Endothelial cell (in vitro differentiated cells): ENCODE measurements at places on chromosomes 6 and 20. TPM values are rescaled to one million over a fixed set of nuclear protein-coding genes. Genes with fewer than 3 reads are reported as not detected.

OTOR gene
- total RNA-seq = 4.5 TPM

ZBTB12 gene
- total RNA-seq = 9.0 TPM

VWA7 gene
- 0.74 TPM for total RNA-seq

ARG1 gene
- total RNA-seq = not detected

RIPPLY2 gene
- not detected for total RNA-seq

GRCh38 chr20:62535964-62536363 lies 60.2 kb upstream of the GATA5 start:
- H3K4me3 ChIP-seq = no peak overlapping the region
- H3K27me3 ChIP-seq = peaks cover 7% of the 10 kb centered on the region
- no peaks in the 10 kb centered on the region for H3K36me3 ChIP-seq
- no peak for DNase-seq
- H3K4me1 ChIP-seq = no peaks in the 10 kb centered on the region
- H3K27ac ChIP-seq = no peak overlapping the region

- H3K36me3 ChIP-seq = no peaks in the 10 kb centered on the region
- peaks cover 8% of the 10 kb centered on the region for H3K4me1 ChIP-seq
- no peak for DNase-seq
These were observed 153.3 kb upstream of the ENPP5 start for GRCh38 chr6:46323966-46324622.

DNA sequence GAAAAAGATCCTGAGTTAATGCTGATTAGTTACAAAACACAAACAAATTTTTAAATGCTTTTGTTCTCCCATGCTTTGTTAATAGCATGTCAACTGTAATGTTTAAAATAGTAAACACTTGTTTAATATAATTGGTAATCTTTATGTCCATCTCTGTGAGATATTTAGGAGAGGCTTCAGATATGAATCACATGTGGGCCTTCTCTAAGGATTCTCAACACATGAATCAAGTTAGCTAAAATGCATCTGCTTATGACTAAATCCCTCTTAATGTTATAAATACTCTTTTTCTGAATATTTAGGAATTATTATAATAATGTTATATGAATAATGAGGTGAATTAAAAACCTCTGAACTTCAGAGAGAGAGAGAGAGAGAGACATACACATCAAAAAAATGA lies 345.9 kb upstream of the MANEA start:
- H3K4me1 ChIP-seq = no peaks in the 10 kb centered on the region
- H3K36me3 ChIP-seq = no peaks in the 10 kb centered on the region
- H3K27me3 ChIP-seq = no peaks in the 10 kb centered on the region
- H3K27ac ChIP-seq = no peak overlapping the region

DNA sequence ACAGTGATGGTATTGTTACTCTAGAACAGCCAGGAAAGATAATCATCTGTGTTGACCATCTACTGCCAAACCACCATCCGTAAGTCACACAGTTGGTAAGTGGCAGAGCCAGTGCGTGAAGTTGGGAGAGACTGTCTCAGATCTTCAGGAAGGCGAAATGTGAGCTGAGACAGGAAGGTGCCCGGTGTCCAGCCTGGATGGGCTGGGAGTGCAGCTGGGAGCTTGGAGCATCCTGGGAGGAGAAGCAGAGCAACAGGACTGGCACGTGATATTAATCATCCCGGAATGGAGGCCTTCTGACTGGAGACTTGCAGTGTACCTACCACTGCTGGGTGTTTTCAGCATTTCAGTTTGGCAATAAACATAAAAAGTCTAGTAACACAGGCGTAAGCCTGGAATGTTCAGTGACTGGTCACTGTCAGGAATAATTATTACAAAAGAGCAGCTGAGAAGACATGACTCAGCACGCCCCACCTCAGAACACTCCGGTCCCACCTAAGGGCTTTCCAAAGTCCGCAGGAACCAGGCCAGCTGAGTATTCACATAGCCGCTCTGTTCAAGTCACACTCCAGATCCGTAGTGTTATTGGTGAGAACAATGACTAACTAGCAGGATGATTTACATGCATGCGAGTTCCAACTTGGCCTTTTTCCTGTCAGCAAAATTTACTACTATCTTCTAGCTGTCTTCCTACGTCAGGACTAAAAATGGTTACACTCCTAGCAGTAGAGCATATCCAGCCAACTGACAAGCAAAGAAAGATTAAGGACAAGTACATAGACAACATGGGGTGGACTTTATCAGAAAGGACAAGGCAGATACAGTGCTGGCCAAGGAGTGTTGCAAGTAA lies 45.1 kb upstream of the PNRC1 start:
- no peak overlapping the region for H3K4me3 ChIP-seq
- DNase-seq = no peak
- no peak overlapping the region for H3K27ac ChIP-seq
- peaks cover 8% of the 10 kb centered on the region for H3K4me1 ChIP-seq
- peaks cover 6% of the 10 kb centered on the region for H3K36me3 ChIP-seq
- peaks cover 3% of the 10 kb centered on the region for H3K27me3 ChIP-seq

DNA sequence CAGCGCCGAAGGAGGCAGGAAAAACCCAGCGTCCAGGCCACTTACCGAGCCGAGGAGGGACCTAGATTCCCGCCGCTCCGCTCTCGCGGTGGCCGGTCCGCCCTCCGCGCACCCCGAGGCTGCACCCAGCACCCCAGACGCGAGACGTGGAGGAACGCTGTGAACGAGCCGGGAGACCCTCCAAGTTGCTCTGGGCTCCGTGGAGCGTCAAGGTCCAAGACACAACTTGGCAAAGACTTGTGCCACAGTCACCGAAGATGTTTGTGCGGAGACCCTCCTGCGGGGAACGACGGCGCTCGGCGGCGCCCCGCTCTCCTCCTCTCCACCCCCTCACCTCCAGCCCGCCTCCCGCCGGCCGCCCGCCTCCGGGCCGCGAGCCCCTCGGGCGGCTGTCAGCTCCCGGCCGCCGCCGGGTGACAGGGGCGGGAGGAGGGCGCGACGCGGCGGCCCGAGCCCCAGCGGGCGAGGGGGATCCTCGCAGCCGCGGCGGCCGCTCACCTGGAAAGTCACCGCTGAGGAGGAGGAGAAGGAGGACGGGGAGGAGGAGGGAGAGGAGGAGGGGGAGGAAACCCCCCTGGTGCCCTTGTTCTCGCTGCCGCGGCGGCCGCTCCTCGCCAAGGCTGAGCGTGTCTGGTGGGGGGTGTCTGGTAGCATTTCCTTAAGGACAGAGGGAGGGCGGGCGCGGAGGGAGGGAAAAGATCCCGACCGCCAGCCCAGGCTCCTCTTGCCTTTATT lies 637 bp upstream of the HIVEP2 start:
- peak overlapping the region; percentile 96 for H3K4me3 ChIP-seq
- peak overlapping the region; percentile 89 for H3K27ac ChIP-seq
- peaks cover 3% of the 10 kb centered on the region for H3K36me3 ChIP-seq
- peaks cover 26% of the 10 kb centered on the region for H3K4me1 ChIP-seq
- peaks cover 21% of the 10 kb centered on the region for H3K27me3 ChIP-seq
- DNase-seq = peak; percentile 58

- no peaks in the 10 kb centered on the region for H3K36me3 ChIP-seq
- no peak overlapping the region for H3K27ac ChIP-seq
- no peak for DNase-seq
- H3K27me3 ChIP-seq = peaks cover 6% of the 10 kb centered on the region
These were observed 37.6 kb downstream of the SLC2A10 start for GRCh38 chr20:46746956-46747526.

DNA sequence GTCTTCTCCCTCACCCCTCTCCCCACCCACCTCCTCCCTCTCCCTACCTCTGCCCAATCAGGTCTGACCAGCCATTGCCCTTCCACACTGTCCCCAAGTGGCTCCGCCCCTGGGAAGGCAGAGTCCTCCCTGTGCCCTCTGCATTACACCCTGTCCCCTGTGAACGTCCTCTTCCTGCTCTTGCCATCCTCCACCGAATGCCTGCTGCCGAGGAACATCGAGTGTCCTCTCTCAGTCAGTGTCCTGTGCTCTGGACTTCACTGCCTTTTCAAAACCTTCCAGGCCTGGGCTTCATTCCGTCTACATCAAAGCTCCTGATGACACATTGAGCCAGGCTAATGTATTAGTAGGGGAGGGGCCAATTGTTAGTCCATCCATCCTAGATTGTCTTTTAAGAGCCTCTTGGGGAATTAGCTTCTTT lies 3.3 kb upstream of the PACSIN1 start:
- H3K4me3 ChIP-seq = no peak overlapping the region
- peaks cover 11% of the 10 kb centered on the region for H3K4me1 ChIP-seq
- H3K27ac ChIP-seq = no peak overlapping the region
- no peaks in the 10 kb centered on the region for H3K36me3 ChIP-seq

DNA sequence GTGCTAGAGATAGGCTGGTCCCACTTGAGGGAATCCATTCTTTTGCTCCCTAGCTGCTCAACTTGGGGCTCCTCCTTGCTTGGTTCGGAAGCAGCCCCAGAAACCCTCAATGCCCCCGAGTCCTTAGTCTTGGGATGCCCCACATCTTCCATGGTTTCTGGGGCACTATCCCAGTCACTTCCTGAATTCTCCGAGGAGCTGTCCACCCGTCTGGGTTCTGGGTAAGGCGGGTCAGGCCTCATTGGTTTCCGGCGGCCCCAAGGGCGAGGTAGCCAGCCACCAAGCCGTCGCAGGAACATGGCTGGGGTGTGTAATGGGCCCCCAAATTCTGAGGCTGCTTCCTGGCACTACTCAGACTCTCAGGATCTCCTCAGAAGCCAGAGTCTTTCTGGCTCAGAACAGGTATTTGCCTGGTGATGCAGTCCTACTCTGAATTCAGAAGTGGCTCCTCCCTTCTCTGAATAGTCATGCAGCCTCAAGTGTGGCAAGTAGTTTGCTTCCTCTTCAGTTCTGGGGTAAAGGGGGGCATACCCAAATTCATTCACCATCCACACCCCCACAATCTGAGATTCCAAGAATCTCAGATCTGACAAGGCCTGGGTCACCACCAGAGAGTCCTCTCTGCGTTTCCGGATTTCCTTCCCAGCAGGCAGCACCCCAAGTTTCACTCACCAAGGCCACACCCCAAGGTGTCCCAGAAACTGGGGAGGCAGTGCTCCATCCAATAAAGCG lies 763 bp downstream of the C6orf47 start:
- peak overlapping the region; percentile 91 for H3K4me3 ChIP-seq
- H3K27me3 ChIP-seq = peaks cover 10% of the 10 kb centered on the region
- peaks cover 4% of the 10 kb centered on the region for H3K36me3 ChIP-seq
- DNase-seq = no peak
- H3K4me1 ChIP-seq = peaks cover 32% of the 10 kb centered on the region
